HCEC 1CT (cell line): ENCODE measurements at places on chromosomes 3 and 15.

- DNase-seq = no peak
Observed at GRCh38 chr3:35849963-35850362, 210.6 kb downstream of the ARPP21 start.

DNA sequence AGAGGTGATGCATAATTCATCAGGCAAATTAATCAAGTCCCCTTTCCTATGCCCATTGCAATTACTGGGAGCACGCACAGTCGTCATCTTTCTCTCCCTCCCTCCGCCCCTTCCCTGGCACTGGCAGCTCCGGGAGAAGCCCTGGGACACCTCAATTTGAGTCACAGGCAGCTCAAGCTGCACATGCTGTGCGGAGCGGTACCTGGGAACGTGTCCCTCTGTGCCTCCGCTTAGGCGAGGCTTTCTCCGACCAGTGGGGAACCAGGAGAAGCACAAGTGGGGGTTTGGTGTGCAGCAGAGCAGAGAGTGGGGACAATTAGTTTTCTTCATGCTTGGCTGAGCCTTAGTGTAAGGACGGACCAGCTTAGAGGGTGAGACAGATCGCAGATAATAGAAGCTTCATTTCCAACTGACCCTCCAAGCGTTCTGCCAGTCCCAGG lies 88.3 kb downstream of the SOX14 start:
- DNase-seq = no peak

DNA sequence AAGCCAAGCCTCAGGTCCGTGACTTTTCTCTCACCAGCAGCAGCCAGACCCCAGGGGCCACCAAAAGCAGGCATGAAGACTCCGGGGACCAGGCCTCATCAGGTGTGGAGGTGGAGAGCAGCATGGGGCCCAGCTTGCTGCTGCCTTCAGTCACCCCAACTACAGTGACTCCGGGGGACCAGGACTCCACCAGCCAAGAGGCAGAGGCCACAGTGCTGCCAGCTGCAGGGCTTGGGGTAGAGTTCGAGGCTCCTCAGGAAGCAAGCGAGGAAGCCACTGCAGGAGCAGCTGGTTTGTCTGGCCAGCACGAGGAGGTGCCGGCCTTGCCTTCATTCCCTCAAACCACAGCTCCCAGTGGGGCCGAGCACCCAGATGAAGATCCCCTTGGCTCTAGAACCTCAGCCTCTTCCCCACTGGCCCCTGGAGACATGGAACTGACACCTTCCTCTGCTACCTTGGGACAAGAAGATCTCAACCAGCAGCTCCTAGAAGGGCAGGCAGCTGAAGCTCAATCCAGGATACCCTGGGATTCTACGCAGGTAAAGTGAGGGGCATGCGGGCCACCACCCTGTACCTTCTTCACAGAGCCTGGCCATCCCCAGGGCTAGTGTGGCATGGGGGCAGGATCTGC lies 12.0 kb upstream of the ABTB1 start:
- DNase-seq = no peak

DNA sequence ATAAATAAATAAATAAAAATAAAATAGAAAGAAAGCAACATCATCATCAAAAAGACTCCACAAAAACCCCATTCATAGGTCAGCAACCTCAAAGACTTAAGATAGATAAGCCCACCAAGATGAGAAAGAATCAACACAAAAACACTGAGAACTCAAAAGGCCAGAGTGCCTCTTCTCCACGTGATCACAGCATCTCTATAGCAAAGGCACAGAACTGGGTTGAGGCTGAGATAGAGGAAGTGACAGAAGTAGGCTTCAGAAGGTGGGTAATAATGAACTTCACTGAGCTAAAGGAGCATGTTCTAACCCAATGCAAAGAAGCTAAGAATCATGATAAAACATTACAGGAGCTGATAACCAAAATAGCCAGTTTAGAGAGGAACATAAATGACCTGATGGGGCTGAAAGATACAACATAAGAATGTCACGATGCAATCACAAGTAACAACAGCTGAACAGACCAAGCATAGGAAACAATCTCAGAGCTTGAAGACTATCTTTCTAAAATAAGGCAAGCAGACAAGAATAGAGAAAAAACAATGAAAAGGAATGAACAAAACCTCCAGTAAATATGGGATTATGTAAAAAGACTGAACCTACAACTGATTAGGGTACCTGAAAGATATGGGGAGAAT lies 26.4 kb downstream of the GNB5 start:
- DNase-seq = no peak

- no peak for DNase-seq
Observed at GRCh38 chr3:4864503-4864902, 114.7 kb upstream of the BHLHE40 start.

GRCh38 chr3:32113981-32114545 lies 7.6 kb downstream of the GPD1L start:
- DNase-seq = no peak

DNA sequence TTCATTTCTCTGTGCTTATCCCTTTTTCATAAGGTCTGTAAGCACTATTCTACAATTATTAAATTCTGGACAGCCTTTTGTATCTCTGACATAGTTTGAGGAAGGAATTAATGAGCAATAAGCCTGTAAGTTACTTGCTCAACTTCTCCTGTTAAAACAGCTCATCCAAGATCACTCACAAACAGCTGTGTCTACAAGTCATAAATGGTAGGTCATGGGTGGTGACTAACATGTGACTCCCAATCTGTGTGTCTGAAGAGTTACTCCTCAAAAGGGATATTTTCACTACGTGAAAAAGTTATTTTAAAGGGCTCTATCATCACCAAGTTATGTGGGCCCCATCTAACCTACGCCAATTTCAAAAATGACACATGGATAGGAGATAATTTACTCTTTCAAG lies 145.2 kb upstream of the CBLB start:
- peak; percentile 99 for DNase-seq

DNA sequence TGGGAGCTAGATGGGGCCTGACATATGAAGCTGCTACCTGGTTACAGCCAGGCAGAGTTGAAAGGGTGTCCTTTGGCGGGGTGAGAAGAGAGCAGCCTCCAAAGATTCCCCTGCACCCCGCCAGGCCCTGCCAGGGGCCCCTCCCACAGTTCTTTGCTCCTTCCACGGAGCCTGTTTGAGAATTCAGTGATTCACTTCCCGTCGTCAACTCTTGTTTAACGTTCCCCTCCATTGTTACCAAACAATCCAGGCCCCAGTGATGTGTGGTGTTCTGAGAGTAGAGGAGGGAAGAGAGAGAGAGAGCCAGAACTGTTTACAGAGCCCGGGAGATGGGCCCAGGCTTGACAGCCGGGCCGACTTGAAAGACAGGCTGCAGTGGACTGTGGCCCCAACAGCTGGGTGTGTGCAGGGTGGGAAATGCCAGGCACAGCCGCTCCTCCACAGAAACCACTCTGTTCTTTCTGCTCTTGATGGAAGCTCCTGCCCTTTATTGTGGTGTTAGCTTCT lies 81.5 kb downstream of the SMAD3 start:
- DNase-seq = peak; percentile 92

DNA sequence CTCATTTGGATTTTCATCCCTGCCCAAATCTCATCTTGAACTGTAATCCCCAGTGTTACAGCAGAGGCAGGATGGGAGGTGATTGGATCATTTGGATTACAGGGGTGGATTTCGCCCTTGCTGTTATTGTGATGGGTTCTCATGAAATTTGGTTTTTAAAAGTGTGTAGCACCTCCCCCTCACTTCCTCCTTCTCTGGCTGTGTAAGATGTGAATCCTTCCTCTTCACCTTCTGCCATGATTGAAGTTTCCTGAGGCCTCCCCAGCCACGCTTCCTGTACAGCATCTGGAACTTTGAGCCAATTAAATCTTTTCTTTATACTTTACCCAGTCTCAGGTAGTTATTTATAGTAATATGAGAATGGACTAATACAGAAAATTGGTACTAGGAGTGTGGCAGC lies 316.8 kb downstream of the PLCL2 start:
- DNase-seq = no peak

DNA sequence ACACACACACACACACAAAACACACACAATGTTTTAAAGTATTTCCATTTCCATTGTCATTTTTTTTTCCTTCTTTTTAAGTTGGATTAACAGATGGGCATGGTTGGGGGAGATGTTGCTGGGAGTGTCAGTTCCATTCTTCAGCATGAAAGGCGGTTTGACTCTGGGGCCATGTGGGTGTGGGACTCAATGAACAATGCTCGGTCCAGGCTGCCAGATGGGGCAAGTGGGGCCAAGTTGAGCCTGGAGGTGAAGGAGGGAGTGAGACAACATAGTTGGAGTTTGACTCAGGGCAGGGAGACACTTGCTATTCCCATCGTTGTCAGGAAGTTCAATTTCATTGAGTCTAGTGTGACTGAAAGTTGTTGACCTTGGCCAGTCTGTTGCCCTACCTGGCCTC lies 125.3 kb downstream of the TLE3 start:
- DNase-seq = no peak

DNA sequence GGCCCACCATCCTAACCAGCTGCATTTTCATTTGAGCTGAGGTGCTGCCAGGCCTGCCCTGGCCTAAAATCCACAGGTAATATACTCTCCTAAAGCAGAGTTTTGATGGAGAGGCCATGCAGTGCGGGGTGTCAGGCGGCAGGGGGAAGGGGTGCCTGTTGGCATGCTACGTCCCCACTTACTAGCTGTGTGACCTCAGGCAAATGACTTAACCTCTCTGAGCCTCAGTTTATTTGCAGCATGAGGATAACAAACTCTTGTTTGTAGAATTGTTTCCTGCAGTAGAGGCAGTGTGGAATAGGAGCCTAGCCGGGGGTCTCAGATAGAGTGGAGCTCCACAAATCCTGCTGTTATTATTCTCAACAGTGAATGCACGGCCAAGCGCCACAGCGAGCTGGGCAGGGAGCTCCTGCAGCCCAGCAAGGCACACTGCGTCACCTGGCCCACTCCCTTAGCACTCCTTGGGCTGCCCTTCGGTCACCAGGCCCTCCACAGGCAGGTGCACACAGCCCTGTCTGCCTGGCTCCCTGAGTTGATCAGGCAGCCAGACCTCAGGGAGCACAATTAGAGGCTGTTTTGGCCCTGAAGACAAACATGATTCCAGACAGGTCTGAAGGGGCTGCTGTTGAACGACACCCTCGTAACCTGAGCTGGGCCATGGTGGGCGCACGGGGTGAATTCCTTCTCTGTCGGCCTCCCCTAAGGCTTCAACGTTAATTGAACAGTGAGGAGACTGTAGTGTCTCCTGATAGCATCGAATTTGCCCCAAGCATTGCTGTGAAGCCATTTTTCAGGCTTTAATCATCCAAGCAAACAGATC lies 248.8 kb upstream of the LYSMD4 start:
- no peak for DNase-seq

- no peak for DNase-seq
Observed at GRCh38 chr15:60901647-60902046, 327.5 kb downstream of the RORA start.

- peak; percentile 23 for DNase-seq
Observed at GRCh38 chr3:111923095-111923771, 55.6 kb upstream of the ABHD10 start.

DNA sequence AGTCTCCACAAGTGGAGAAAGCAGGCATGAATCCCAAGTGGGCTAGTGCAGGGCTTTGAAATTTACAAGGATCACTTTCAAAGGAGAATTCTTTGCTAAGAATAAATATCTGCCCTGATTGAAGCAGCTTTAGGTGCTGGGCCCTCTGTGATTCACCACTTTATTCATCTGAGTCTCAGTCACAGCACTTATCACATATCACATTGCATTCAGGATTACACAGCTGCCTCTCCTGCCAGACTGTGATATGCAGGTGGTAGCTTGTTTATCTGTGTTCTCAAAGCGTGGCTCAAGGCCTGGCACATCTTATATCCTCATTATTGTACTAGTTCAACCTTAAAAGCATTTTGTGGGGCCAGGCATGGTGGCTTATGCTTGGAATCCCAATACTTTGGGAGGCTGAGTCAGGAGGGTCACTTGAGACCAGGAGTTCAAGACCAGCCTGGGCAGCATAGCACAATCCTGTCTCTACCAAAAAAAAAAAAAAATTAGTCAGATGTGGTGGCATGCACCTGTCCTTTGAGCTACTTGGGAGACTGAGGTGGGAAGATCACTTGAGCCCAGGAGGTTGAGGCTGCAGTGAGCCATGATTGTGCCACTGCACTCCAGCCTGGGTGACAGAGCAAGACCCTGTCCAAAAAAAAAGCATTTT lies 156.9 kb upstream of the EIF1B start:
- no peak for DNase-seq

- no peak for DNase-seq
Observed at GRCh38 chr3:176562331-176562730, 635.0 kb downstream of the TBL1XR1 start.

- no peak for DNase-seq
Observed at GRCh38 chr3:12040902-12041301, 36.7 kb downstream of the SYN2 start.

DNA sequence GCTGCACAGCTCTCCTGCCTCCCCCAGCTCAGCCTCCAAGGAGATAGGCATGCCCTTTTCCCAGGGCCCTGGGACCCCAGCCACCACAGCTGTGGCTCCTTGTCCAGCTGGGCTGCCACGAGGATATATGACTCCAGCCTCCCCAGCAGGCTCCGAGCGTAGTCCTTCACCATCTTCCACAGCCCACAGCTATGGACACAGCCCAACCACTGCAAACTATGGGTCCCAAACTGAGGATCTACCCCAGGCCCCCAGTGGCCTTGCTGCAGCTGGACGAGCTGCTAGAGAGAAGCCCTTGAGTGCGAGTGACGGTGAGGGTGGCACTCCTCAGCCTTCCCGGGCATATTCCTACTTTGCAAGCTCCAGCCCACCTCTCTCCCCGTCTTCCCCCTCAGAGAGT lies 20.5 kb upstream of the APEH start:
- DNase-seq = no peak

DNA sequence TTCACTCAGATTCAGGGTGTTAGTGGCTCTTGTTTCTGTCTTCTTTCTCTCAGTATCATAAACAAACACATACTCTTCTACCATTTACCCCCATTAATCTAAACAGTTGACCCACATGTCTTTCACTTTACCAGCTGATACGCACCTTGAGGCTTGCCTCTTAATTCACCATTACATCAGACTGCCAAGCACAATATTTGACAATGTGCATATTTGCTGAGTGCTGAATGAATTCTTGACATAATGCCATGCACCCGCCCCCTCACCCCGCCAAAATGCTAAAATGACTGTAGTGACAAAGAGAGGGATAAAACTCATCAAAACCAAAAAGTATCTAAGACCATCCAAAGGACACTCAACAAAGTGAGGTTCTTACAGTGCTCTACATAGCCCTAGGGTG lies 57.4 kb downstream of the NGLY1 start:
- no peak for DNase-seq

DNA sequence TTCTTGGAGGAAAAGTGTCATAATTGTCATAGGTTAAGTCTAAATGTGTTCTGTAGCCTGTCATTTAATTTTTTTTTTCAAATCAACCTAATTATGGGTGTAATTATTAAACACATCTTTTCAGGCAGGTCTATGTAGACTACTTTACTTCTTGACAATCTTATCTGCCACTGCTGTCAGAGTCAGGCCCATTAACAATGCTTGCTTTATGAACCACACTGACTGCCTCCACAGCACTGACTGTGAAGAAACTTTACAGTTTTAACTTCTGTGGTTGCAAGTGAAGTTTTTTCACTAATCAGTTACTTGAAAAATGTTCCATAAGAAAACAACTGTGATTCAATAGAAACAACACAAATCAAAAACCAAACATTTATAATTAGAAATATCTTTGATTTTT lies 407.8 kb downstream of the PLCL2 start:
- no peak for DNase-seq

GRCh38 chr3:194857469-194858113 lies 171.9 kb downstream of the FAM43A start:
- no peak for DNase-seq

- DNase-seq = no peak
Observed at GRCh38 chr3:197828-198491, 1.4 kb downstream of the CHL1 start.
